ENCODE measurements at places on chromosomes 16 and 17.

DNA sequence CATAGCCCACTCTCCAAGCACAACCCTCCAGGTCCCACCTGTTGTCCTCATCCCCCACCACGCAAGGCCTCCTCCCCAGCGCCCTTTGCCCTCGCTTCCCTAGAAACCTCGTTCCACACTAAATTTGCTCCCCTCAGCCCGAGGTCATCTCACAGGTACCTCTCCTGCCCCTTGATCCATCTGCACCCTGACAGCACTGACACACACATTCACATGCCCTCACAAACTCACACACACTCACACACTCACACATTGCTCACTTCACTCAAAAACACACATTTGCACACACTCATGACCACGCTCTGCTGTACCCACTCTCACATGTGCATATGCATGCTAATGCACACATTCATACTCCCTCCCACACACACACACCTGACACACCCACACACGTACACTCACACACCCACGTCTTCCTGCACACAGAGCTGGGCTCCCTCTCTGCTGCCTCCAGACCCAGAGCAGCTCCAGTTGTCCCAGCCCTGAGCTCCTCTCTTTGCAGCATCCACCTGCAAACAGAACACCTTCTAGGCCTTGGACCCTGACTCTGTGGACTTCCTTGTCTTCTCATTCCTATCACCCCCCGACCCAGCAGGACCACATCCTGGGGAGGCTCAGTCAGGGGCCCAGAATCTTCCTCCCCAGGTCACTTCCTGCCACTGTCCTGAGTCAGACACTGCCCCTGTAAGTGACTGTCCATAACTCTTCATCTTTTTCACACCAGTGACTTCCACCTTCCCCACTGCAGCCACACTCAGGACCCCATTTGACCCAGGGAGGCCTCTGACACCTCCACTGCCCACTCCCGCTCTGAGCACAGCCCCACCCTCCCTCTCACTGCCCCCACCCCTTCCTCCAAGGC lies 4.9 kb downstream of the ASGR2 start:
- no peak for DNase-seq

DNA sequence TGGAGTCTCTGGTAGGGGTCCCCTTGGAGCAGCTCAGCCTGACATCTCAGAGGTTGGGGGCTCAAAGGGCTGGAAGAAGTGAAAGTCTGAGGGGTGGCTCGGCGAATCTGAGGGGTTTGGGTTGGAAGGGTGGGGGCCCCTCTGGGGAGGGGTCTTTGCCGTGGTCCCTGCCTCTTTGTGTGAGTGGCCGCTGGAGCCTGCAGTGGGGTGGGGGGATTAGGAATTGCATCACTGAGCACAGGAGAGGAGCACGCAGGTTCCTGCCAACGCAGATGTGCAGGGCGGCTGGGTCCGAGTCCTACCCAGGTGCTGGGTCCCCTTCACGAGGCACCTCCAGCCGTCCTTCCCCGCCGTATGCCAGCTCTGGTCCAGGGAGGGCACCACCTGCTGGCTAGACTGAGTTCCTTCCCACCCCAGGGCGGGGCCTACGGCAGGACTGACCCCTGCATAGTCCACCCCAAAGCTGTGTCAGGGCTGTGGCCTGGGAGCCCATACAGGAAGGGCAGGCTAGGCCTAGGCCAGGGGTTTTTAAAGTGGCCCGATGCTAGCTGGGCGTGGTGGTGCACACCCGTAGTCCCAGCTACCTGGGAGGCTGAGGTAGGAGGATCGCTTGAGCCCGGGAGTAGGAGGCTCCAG lies 9.9 kb downstream of the FMNL1 start:
- DNase-seq = peak; percentile 44

DNA sequence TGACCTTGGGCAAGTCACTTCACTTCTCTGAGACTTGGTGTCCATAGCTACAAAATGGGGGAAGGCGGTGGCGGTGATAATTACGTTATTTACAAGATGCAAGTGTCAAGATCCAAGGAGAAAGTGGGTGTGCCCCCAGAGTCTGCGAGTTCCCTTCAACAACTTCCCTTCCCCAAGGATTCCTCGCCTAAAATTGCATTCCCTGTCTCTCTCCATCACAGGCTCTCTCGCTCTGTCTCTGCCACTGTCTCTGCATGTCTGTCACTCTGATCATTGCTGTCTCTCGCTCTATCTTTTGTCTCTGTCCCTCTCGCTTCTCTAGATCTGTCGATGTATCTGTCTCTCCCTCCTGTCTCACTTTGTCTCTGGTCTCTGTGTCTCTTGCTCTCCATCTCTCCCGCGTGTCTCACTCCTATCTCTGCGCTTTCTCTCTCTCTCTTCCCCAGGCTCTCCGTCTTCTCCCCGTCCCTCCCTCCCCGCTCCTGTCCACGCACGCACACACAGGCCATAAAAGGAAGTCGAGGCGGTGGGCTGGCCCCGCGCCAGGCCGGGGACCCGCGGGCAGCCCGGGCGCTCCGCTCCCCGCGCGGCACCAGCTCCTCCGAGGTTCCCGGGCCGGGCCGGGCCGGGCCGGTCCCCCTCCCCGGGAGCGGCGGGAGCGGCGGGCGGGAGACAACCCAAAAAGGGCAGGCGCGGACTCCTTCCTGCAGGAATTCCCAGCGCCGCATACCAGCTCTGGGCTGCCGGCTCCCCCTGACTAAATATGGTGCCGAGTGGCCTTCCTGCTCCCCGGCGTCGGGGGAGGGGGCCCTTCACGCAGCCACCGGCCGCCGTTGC lies 1.1 kb upstream of the MYH11 start:
- DNase-seq = no peak

GRCh38 chr16:19718624-19718965 lies 524 bp downstream of the IQCK start:
- DNase-seq = no peak

GRCh38 chr16:84446596-84447392 lies 57.7 kb downstream of the MEAK7 start:
- DNase-seq = no peak

DNA sequence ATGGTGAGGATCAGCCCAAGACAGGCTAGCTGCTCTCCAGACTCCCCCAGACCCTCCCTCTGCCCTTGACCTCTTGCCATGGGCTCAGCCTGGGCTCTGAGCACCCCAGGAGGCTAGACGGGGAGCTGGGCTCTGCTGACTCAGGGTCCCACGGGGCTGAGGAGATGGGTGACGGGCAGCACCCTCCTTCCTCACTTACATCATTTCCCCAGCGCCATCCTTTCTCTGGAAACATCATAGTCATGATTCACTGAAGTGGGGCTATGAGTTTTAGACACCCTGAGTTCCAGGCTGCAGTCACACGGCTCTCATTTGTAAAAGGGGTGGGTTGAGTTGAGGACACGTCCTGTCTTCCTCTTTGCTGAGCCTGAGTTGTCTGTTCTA lies 3.0 kb upstream of the ITGAX start:
- DNase-seq = peak; percentile 14

- DNase-seq = peak; percentile 77
Measured at GRCh38 chr17:28744104-28744971, 527 bp downstream of the TRAF4 start.

- no peak for DNase-seq
Measured at GRCh38 chr17:9769036-9769695, 22.2 kb downstream of the DHRS7C start.

GRCh38 chr17:47821424-47822391 lies at the start of gene OSBPL7:
TSS of gene OSBPL7 (minus strand) at chr17:47821794. CDS start at chr17:47820278, 1,516 bp downstream.
- DNase-seq = peak; percentile 88

DNA sequence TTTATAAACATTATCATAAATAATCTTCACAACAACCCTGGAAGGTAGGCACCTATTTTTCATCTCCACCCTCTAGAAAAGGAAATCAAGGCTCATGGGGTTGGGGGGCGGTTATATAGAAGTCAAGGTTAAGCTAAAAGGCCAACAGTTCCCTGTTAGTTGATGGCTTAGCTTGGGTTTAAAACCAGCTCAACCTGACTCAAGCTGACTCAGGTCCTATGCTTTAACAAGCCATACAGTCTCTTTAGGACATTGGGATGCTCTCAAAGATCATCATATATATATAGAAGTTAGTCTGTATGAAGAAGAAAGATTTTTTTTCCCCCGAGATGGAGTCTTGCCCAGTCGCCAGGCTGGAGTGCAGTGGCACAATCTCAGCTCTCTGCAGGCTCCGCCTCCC lies 44.8 kb upstream of the MED13 start:
- no peak for DNase-seq

GRCh38 chr17:67040652-67041051 lies 3.7 kb upstream of the CACNG1 start:
- no peak for DNase-seq

DNA sequence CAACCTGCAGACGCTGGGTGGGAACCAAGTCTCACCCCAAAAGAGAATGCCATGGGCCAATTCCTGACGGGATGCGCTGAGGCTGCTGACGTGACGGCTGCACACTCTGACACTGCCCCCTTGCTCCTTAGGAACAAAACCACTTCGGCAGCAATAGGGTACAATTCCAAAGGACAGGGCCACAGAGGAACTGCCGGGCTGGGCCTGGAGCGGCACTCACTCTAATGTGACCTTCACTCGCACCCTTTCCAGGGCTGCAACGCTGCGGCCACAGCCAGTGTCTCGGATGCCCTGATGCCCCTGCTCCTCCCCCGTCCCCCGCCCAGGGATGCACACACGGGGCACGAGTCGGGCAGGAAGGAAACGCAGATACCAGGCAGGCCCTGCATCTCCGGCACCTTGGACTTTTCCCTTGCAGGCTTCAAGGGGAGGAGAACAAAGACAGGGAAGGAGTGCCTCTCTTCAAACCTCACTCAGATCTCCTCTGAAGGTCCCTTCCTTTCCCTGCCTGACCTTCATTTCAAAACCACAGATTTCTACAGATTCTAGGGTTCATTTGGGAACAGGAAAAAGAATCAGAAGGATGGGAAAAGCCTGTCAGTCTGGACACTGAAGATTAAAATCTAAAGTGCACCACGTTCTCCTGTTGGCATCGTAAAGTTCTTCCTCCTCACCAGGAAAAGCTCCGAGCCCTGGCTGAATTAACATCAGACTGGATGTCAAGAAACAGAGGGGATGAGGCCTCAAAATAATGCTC lies 2.3 kb downstream of the PITPNA start:
- no peak for DNase-seq

DNA sequence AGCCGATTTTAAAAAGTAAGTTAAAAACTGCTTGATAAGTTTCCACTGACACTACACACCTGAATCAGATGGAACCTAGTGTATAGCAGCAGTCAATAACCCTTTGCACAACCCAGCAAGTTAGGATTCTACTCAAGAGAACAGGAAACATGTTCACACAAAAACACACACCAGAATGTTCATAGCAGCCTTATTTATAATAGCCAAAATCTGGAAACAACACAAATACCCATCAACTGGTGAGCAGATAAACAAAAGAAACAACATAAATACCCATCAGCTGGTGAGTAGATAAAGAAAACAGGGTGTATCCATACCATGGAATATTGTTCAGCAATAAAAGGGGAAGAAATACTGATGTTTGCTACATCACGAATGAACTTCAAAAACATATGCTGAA lies 2.7 kb upstream of the CDH11 start:
- DNase-seq = no peak

- DNase-seq = peak; percentile 34
Measured at GRCh38 chr16:642189-643049, 791 bp downstream of the MCRIP2 start.

DNA sequence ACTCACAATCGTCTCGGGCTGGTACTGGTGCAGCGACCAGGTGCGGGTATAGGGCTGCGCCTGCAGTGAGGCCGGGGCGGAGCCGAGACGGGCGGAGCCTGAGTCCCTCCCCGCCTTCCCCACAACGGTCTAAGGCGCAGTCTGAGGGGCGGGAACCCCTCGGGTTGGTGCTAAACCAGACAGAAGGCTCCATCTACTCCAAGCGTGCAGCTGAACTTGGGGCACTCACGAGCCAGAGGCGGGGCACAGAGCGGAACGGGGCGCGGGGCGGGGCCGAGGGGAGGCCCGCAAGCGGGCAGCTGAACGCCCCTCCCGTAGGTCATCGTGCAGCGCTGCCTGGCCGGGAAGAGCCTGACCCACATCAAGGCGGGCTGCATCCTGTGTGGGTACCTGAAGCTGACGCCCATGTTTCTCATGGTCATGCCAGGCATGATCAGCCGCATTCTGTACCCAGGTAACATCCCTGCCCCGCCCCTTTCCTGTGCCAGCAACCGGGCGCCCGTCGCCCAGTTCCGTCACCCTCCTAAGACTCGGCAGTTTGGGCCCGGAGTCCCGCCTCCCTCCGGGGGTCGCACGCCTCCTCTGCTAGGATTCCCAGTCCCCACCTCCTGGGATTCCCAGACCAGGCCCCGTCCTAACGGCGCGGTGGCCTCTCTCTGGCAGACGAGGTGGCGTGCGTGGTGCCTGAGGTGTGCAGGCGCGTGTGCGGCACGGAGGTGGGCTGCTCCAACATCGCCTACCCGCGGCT lies 5.0 kb downstream of the SLC5A2 start:
- peak; percentile 86 for DNase-seq

DNA sequence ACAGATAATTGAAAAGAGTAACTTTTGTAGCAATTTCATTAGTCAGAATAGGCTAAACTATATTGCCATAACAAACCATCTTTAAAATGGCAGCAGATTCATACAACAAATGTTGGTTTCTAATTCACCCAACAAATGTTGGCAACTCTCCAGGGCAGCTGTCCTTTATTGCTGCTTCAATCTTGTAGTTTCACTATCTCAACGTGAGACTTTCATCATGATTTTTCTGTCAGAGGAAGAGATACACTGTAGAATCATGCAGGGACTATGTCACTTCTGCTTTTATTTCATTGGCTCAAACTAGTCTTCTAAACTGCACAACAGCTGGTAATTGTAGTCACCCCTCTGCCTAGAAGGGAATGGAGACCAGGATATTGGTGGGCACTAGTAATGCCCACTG lies 174.2 kb downstream of the TANC2 start:
- DNase-seq = peak; percentile 5

DNA sequence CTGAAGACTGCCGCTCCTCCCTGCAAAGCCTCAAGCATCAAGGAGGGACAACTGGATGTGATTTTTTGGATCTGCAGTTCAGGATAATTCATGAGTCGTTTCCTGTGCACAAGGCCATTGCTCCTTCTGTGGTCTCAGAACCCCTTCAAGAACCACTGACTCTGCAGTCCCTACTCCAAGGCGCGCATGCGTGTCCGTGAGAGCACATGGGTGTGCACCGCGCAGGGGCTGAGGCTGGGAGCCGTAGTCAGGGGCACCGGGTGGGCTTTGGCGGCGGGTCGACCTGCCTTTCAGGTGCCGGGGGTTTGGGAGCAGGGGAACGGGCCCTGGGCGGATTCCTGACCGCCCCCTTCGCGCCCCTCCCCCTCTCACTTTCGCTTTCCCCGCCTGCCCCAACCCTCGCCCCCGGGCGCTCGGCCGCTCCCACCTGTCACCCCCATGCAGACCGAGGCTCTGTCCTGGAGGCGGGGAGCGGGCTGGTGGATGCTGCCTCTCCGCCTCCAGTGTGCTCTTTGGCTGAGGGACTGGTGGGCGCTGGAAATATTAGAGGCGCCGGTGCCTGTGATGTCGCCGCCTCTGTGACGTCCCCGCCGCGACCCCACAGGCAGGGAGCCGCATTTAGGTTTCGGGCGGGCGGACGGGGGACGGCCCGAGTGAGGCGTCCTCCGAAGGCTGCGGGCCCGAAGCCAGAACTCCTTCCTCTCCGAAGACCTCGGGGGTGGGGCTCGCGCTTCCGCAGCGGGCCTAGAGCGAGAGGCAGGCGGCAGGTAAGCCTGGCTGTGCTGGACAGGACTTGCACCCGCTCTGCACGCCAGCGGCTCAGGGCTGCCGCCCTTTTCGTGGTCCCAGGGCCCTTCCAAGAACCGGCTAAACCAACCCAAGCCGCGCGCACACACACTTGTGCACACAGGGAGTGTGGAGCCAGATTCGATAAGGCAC lies at the start of gene SPATA32:
TSS of gene SPATA32 (minus strand) at position 518 of the 939 bp plus-strand sequence. CDS start at position 440, 78 bp downstream.
- DNase-seq = peak; percentile 63

All from CD4-positive, alpha-beta T cell treated with Interleukin-17A for 1 hour (primary cell).